ENCODE measurements at places on chromosomes 1 and 21.

DNA sequence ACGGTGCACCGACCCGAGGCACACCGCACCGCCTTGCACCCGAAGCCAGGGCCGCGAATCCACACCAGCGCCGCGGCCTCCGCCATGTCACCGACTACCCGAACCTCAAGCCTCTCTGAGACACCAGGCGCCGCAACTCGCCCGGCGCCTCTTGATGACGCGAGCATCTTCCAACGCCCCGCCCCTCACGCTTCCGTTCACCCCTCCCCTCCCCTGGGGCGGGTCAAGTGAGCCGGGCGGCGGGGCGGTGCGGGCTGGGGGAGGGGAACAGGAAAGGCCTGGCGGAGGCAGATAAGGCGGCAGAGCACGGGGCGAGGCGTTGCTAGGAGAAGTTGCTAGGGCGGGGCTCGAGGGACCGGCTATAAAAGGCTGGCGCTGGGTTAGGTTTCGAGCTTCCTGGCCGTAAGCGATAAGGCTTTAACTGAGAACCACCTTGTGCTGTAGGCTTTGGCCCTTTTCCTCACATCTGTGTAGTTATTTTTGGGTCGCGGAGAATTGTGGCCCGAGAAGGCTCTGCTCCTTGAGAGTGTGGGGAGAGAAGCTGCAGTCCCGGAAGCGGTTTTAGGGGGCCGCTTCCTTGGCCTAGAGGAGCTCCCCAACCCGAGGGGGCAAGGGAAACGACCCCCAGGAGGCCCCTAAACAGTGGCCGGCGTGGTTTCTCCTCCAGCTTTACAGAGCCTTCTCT, at the start of gene SDE2:
Gene SDE2, minus strand, starts transcription at position 117 of the 685 bp plus-strand sequence. Its CDS starts 31 bp downstream, at position 86.
- DNase-seq, result peak; percentile 98

- DNase-seq, result no peak
Observed at GRCh38 chr1:8164670-8165069, 138.6 kb upstream of the ERRFI1 start.

DNA sequence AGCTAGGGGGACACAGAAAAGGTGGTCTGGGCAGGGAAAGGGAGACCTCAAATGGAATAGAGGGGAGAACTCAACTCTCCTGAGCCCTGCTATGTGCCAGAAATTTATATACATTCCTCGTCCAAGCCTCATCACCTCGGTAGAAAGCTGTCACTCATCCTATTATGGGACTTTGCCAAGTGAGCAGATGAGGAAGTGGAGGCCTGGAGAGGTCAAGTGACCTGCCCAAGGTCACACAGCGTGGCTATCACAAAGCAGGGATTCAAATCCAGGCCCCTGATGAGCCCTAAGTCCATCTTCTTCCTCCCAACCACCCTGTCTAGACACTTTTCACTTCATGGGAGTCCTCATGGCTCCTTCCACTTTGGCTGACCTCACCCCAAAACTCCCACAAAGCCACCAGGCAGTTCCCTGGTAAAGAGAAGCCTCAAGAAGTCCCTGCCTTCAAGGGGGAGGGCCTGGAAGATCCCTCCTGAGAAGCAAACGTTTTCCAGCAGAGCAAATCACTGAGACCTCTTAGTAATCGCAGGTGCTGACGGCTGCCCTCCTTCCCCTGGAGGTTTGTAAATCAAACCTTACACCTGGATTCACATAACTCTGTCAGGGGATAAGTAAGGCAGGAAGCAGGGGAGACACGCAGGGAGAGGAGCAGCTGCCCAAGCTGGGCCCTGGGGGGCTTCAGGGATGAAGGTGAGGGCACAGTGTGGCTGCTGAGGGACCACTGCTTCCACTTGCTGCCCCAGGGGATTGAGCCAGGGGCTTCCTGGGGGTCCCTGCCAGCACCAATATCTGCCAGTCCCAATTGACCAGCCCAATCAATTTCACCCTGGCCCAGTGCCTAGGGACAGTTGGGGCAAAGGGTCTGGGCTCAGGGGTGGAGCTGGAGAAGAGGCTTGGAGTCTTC, 351.2 kb downstream of the MATN1 start:
- DNase-seq, result no peak

DNA sequence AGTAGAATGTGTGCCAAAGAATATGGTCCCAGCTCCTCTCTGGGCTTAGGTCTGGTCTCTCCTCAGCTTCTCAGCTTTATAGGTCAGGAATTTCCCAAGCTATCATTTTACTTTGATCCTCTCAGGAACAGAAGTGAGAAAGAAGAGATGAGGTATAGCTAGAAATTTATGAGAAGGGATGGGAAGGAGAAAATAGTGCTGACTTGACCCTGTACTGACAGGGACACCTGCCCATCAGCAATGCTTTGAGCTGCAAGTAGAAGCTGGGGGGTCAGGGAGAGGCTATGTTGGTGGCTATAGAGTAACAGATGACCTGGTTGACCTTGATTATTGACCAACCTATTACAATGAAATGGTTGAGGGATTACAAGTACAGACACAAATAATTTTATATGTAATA, 75.0 kb downstream of the XCL2 start:
- no peak for DNase-seq

DNA sequence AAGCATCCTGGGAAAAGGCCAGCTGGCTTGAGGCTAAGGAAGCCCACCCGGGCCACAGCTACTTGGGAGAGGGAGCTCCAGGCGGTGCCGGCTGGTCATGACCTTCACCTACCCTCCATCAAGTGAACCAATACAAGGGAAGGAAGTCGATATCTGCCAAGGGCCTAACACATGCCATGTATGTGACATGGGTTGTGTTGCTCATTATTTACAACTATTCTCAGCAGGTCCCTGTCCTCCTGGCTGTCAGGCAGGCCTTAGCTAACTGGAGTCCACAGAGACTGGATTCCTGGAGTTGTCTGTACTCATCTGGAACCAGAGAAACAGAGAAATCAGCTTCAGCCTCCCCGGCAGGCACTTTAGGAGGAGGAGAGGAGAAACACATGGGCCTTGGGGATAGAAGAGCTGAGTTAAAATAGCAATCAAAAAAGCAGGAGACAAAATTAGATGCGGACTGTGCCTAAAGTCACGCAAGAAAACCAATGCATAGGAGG, 15.7 kb downstream of the TCEA3 start:
- DNase-seq, result no peak

DNA sequence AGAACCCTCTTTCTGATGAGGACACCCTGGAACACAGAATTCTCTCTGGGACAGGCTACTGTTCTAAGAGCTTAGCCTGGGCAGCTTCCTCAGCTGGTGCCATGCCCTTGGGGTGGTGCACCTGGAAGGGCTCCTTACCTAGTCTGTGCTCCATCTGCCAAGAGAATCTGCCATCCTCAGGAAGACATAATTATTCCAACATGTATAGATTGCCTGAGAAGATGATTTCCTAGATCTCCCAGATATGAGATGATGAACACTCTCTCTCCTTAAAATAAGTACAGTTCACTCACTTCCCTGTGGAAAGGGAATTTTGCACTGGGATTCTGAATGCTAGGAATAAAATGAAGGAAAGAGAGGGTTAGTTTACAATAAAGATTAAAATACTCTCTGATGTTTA, 87.6 kb downstream of the NENF start:
- no peak for DNase-seq

DNA sequence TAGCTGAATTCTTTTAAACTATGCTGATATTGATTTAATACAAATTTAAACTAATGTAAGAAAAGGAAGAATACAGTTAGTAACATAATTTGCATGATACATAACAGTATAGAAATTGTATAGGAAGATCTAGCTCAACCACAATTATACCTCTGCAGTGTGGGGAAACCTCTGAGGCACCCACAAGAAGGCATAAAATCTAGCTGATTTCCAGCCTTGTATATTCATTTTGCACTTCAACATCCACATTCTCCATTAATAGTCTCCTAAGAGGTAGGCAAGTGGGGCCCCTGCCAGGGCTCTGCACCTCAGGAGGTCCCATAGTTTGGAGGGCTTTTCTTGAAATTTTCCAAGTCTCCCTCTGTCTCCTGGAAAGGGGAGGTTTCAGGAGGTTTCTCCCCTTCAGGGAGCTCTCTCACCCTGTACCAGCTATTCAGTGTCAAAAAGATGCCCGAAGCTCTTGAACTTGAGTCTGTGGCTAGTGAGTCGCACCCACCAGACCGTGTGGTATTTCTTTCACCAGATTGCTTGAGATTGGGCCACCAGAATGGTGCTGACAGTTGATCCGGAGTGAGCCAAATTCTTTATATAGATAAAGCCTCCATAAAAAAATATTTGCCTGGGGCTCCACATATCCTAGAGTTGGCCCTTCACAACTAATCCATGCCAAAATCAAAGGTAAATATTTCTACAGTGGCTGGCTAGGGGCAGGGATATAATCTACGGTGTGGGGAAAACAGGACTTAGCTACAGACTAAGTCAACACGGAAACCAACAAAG, 108.2 kb downstream of the TIAM1 start:
- no peak for DNase-seq

Measured in IMR-90 (cell line).